Cortex of kidney (tissue), 1 donor: ENCODE measurements at places on chromosomes 16 and 17.

DNA sequence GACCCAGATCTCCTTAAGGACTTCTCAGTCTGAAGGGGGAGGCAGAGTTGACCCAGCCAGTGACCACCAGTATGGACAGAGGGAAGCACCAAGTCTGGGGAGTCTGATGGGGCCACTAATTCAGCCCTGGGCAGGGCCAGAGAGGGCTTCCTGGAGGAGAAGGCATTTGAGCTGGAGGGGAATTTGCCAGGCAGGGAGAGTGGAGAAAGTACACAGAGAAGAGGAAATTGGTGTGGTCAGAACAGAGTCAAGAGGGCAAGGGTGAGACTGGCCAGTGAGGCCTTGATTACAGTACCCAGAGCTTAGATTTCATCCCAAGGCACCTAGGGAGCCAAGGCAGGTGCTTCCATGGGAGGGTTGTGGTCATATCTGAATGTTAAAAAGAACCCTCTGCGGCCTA lies 36.3 kb downstream of the MYO15A start:
- DNase-seq: no peak

DNA sequence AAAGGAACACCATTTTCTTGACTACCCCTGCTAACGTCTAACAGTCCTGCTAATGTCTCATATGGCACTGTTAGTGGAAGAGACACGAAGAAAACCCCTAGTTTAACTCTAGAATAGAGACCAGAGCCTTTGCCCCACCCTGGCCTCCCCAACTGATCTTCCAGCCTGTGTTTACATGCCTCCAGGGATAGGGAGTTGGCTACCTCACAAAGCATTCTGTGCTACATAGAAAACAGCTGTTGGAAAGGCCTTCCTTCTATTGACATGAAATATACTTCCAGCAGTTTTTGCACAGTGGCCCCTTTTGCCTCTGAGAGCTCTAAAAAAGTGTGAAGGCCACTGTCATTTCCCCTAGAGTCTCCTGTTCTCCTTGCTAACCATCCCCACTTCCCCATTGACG lies 73.1 kb downstream of the ASIC2 start:
- no peak for DNase-seq

GRCh38 chr16:53541326-53541725 lies 38.3 kb upstream of the AKTIP start:
- DNase-seq: no peak

GRCh38 chr17:66920950-66921349 lies 43.6 kb upstream of the CACNG4 start:
- DNase-seq: no peak

DNA sequence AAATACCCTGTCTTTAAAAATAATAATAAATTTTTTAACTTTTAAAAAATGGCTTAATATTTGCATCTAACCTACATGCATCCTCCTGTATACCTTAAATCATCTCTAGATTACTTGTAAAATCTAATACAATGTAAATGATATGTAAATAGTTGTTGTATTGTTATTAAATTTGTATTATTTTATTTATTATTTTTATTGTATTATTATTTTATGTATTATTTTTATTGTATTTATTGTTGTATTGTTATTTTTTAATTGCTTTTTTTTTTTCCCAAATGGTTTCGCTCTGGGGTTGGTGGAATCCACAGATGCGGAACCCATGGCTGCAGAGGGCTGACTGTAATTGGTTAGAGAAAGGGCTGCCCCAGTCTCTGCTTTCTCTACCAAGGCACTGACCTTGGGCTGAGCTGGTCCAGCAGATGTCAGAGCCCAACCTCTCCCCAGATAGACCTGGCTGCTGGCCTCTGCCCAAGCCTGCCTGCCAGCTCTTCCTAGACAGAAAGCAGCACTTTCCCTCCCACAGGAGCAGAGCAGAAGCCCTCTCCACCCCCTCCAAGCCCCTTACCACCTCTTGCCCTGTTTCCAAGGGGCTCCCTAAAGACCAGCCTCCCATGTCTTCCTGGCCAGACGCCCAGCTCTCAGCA lies 183.8 kb downstream of the GSG1L start:
- DNase-seq: no peak

DNA sequence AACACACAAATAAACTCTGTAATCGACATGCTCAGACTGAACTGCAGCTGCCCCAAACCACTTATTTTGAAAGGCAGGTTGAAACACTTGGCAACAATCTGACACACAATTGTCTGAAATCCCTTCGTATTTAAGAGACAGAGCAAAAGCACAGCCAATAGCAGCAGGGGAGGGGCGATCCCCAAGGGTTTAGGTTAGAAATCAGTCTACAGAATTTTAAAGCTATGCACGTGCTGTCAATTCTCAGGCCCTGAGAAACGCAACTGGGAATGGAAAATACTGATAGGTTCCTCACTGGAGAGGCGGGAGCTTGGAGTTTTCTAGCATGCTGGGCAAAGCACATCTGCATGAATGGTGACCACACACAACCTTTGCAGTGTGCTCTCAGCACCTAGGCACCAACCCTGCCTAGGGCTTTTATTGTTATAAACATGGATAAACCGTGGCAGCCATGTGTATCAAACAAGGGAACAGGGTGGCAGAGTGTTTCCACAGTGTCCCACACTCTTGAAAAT lies 168.0 kb downstream of the AATF start:
- DNase-seq: no peak

DNA sequence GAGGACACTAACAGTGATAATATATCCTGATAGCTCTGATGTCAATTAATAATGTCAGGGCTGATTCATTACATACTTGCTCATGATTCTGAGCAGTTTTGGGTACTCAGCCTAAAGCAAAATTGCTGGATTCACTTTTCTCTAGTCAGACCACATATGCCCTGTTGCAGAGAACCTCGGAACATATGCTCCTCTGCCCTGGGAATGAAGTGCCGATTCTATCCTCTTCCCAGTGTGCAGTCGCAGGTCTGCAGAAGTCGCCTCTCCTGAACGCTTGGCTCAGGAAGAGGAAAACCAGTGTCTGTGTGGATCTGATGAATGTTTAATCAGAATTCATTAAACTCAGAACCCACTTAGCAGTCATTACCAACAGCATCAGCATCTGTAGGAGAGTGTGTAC lies 34.5 kb downstream of the ABCC12 start:
- no peak for DNase-seq

- no peak for DNase-seq
These were observed 43.3 kb upstream of the GFOD2 start for GRCh38 chr16:67762385-67762784.

GRCh38 chr16:78773291-78773702 lies 673.8 kb downstream of the WWOX start:
- DNase-seq: no peak

GRCh38 chr16:54284931-54285413 lies 1.6 kb downstream of the IRX3 start:
- no peak for DNase-seq

DNA sequence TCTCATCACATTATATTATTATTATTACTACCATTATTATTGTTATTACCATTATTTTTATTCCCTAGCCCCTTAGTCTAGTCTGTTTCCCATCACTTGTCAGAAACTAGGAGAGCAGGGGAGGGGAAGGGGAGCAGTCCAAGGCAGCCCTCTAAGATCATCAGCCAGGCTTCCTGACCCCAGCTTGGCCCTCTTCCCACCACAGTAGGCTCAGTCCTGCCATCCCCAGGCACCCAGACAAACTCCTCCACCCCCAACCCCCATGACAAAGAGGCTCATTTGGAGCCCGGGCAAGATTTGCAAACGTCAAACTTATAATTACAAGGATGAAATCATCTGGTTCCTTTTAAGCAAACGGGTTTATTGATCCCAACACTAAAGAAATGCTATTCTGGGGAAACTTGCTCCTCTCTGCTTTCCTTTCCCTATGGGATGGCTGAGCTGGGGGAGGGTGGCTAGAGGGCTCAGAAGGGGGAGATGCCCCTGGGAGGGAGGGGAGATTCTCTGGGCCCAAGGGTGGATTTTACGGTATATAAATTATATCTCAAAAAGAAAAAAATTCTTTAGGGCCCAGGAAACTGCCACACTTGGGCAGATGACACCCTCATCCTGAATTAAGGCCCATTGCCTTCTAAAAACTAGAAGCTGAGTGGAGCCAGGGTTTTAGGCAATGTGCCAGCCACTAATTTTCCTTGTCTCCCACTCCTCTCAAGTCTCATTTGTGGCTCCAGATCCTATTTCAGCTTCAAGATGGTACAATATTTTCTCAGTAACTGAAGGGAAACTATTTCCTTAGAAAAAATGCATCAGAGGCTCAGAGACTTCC lies 4.4 kb upstream of the CBFB start:
- no peak for DNase-seq

DNA sequence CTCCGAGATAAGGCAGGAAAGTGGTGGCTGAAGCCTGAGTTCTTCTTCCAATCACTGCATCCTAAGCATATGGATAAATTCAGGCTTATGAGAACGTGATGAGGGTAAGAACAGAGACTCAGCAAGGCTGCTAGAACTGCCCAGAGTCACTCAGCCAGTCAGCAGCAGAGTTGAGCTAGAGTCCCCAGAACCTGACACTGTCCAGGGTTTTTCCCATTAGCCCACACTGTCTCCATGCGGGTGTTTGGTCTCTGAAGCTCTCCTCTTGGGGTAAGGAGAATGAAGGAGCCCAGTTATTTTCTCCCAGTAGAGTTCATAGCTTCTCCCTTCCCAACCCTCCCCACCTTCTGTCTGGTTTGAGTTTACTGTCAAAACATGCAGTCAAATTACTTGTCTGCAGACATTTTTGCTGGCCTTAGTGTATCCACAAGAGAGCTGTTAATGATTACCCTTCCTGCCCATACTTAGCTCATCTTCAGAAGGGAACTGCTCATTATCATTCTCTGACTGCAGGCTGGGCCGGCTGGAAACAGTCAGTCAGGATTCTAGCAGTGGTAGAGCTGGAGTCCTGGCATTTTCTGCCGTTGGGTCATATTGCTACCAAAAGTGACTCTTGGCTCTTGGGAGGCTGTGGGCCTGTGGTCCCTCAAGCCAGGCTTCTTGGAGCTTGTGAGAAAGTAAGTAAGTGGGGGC lies 460.0 kb downstream of the HS3ST3B1 start:
- no peak for DNase-seq

- DNase-seq: no peak
These were observed 3.6 kb downstream of the IRF8 start for GRCh38 chr16:85902366-85903155.

GRCh38 chr16:73804456-73804855 lies 492.2 kb upstream of the PSMD7 start:
- DNase-seq: no peak

DNA sequence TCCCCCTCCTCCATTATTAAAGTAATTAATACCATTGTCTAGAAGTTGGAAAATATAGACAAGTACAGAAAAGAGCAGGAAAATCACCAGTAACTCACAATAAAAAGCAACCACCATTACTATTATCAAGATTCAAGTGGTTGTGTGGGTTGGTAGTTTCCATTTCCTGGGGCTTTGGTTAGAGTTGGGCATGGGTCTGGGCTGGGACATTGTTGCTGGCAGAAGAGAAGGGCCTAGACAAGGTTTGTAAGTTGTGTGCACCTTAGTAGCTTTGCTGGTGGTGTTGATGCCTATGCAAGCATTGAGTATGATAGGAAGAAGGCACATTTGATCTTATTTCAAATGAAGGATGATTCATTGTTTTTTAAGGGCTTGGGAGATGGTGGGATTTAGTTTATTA lies 25.4 kb upstream of the NFATC3 start:
- DNase-seq: no peak

GRCh38 chr16:22092143-22092933 lies at the start of gene VWA3A:
TSS of gene VWA3A (plus strand) at chr16:22092541. CDS start at chr16:22092638, 97 bp downstream.
- DNase-seq: no peak

DNA sequence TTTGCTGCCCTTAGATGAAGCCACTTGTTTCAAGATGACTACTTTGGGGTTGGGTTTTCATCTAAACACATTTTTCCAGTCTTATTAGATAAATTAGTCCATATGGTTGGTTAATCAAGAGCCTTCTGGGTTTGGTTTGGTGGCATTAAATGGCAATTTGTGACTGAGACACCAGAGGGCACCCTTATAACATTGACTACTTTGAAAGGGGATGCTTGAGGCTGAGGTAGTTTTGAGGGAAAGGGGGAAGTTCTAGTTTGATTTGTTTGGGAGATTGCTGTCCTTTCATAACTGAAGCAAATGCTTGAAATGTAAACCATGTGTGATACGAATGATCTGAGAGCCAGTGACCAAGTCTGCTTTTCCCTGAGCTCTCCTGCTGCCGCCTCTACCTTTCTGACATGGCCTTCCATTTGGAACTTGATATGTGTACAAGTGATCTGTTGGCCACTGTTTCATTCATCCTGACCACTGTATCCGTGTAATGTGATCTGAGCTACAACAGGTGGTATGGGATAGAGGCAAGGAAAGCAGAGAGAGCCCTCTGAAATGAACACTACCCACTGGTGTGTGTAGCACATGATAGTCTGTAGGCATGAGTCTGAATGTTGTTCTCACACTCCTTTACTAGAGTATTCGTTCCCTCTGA lies 5.8 kb upstream of the RARA start:
- no peak for DNase-seq

DNA sequence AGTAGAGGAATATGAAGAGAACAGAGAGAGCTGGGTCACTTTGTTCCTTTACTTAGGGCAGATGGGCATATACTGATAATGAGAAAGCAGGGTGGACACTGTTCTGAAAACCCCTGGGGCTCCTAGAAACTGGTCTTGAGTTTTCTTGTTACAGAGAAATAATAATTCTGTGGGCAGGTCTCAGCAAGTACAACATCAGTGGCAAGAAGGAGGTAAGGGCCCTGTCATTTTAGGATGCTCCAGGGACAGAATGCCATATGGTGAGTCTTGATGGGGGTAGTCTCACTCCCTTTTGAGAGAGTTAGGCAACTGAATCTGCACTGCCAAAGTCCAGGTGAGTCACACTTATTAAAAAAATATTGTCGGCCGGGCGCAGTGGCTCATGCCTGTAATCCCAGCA lies 102.3 kb downstream of the KCNJ2 start:
- no peak for DNase-seq

DNA sequence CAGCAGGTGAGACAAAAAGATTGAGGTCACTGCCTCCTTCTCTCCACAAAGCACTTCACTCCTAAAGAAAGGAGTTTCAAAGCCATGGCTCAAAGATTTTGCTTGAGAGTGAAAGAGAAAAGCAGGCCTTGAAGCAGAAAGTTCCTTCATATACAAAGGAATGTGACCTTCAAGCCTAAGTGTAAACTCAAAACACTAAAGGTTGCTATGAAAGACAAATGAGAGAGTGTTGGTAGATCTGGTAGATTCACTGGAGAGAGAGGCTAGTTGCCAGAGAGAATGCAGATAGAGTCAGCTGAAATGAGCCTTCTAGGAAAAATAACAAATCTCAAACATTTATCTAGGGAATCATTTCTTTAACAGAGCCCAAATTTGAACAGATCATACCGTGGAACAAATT lies 305.2 kb downstream of the CDH8 start:
- no peak for DNase-seq
